ENCODE measurements at places on chromosomes 4 and X.

- DNase-seq: peak; percentile 27
Measured at GRCh38 chr4:22454955-22455354, 60.9 kb downstream of the ADGRA3 start.

- peak; percentile 26 for DNase-seq
Measured at GRCh38 chr4:139794158-139794954, 128.7 kb downstream of the MGST2 start.

GRCh38 chrX:2596045-2596444 lies 95.0 kb upstream of the CD99 start:
- DNase-seq: no peak

GRCh38 chr4:18882468-18882867 lies 860.9 kb upstream of the LCORL start:
- DNase-seq: peak; percentile 78

- DNase-seq: no peak
Measured at GRCh38 chrX:73069365-73070035, 9.8 kb downstream of the PABPC1L2A start.

DNA sequence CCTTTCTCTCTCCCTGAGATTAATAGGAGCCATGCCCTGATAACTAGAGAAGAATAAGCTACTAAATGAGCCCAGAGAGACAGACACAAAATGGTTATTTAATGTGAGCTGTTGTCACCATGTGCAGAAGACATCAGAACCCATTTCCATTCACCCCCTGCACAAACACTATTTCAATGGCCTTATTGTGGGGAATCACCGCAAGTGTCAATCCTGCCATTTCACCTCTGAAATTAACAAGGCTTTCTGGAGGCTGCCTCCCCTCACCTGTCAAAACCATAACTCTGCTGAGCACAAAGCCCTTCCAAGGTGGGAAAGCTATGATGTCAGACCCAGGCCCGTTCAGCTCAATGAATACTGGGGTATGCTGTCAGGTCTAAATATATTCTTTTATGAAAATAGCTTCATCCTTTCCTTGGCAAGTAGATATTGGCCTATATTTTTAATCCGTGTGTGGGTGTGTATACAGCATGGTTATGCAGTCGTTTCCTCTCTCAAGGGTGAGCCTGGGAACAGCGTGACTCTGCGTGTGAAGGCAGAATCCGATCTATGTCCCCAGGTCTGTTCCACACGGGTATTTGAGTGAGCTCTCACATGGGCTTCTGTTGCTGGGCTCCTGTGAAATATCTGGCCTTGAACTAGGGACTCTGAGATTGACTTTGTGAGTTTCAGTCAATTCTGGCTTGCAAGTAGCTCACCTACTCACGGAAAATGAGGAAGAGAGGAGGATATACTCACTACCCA lies 266.3 kb downstream of the FBXW7 start:
- no peak for DNase-seq

DNA sequence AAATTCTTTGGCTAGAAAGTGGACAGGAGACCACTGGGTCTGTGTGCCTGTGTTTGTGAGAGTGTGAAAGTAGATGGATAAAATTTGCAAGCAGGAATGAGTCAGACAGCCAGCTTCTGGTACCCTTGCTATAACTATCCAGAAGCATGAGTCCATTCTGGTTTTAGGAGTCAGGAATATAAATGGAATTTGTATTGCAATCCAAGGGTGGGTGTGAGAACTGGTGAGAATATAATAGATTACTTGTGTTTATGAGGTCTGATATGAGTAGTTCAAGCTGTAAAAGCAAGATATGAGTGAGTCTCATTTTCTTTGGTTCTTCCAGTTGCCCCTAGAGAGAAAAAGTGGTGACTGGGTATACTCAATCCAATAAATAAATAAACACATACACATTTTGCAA lies 212.7 kb upstream of the TAPT1 start:
- DNase-seq: no peak

DNA sequence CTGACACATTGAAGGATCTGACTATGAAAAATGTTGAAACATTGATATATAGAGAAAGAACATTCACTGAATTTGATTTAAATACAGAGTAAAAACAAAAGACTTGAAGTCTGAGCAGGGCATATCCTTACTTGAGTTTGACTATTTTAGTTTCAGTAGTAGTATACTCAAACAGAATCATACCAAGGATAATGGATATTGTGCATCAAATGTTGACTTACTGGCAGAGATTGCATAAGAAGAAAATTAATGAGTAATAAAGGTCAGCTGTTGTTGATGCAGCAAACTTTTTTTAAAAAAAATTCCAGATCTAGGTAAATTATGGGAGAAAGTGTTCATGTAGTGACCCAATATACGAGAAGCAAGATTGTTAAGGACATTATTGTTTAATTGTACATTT lies 94.5 kb upstream of the APOOL start:
- DNase-seq: no peak

GRCh38 chrX:97882306-97882705 lies 998.6 kb downstream of the RPA4 start:
- DNase-seq: no peak

GRCh38 chrX:39988496-39988895 lies 109.3 kb downstream of the BCOR start:
- DNase-seq: no peak

- peak; percentile 62 for DNase-seq
Measured at GRCh38 chrX:123976706-123977316, 15.3 kb downstream of the STAG2 start.

GRCh38 chr4:39305912-39306677 lies 60.1 kb downstream of the RFC1 start:
- DNase-seq: no peak

DNA sequence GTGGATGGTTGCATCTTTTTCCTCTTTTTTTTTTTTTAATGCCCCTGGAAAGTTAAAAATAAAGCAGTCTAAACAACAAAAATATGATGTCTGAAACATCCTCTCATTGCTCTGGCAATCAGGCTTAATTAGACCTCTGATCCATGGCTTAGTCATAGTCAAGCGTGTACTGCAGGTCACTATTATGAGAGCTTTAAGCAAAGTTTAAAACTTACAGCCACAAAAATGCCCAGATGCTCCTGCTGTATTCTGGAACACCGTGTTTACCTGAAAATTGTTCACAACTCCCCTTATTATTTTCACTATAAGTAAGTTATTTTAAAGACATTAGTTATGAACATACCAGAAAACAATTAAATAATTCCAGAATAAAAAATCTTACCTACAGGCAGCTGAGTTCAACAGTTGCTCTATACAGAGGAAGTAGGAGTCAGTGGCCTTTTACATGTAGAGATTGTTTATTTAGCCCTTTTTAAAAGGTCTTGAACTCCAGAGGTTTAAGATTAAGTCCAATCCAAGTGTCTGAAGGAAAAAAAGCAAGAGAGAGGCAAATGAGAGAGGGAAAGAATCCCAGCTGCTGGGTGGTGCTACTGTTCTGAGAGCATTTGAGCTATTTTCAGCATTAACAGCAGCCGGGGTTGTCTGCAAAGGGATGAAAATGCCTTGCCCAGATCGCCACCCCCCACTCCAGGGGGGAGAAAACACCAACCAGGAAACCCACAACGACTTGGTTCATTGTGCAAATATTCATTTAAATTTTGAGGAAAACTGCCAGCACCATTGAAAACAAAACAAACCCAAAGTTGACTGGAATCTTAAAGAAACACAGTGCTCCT lies 36.9 kb downstream of the SORBS2 start:
- DNase-seq: peak; percentile 87

- DNase-seq: no peak
Measured at GRCh38 chr4:7062816-7063215, 5.0 kb downstream of the GRPEL1 start.

DNA sequence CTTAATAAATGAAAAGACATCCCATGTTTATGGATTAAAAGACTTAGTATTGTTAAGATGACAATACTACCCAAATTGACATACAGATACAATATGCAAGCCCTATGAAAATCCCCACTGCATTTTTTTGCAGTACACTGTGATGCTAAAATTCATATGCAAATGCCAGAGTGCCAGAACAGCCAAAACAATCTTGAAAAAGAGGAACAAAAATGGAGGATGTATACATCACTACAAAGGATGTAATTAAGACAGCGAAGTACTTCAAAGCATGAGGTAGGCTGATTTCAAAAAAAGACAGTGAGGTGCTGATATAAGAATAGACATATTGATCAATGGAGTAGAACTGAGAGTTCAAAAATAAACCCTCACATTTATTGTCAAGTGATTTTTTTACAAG lies 47.3 kb downstream of the SATL1 start:
- DNase-seq: no peak

DNA sequence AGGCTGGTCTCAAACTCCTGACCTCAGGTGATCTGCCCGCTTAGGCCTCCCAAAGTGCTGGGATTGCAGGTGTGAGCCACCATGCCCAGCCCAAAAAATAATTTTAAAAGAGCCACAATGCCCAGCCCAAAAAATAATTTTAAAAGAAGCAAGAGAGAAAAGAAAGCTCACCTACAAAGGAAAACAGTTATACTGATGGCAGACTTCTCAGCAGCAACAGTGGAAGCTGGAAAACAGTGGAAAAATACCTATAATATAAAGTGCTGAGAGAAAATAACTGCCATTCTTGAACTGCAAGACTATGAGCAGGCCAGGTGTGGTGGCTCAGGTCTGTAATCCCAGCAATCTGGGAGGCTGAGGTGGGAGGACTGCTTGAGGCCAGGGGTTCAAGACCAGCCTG lies 13.3 kb upstream of the HMGB2 start:
- DNase-seq: no peak

DNA sequence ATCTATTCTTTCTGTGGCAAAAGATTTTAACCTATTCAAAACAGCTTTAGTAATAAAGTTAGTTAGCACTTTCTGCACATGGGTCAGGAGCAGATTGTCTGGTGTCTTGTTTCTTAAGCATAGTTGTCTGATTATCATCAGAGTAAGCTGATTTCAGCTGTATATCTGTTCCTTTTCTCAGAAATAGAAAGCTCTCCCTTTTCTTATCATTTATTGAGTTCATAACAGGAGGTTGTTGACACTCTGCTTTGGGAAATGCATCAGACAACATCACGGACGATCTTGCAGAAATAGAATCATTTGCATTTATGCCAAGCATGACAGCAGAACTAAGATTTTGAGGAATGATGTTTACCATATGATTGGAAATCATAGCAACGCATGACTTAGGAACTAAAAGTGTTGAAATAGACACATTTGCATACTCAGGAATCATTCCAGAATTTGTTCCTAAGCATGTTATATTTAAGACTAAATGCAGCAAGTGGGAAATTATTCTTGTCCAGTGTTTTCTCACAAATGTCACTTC lies 66.7 kb downstream of the RBMX2 start:
- DNase-seq: no peak

GRCh38 chr4:130027973-130028372 lies 932.0 kb downstream of the C4orf33 start:
- DNase-seq: no peak

DNA sequence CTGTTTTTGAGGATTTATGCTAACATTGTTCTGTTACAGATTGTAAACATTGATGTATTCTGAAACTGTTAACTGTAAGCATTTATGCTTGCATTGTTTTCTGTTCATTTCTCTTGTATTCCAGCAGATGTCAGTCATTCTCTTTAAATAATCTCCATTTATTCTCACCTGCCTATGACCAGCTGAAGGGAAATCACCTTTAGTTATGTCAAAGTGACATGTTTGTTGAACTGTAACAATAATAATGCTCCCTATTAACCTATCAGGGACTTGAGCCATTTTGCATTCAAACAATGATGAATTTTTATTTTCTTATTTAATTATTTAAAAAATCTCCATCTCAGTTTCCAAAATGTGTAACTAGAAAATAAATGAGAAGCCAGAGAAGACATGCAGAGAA lies 58.0 kb downstream of the SPCS3 start:
- peak; percentile 52 for DNase-seq

DNA sequence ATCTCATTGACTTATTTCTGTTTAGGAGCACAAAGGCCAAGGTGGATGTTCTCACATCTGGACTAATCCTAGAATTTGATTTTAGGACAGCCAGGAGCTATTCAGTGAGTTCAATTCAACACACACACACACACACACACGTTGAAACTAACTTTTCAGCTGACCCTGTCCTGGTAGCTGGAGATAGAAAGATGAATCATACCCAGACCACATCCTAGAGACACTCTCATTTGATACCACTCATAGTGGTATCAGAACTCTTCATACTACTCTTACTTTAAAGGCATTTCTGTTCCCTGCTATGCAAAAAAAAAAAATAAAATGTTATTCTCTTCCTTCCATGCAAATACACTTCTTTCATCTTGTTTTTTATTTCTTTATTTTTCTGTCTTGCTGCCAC lies 36.7 kb downstream of the KLF8 start:
- no peak for DNase-seq

DNA sequence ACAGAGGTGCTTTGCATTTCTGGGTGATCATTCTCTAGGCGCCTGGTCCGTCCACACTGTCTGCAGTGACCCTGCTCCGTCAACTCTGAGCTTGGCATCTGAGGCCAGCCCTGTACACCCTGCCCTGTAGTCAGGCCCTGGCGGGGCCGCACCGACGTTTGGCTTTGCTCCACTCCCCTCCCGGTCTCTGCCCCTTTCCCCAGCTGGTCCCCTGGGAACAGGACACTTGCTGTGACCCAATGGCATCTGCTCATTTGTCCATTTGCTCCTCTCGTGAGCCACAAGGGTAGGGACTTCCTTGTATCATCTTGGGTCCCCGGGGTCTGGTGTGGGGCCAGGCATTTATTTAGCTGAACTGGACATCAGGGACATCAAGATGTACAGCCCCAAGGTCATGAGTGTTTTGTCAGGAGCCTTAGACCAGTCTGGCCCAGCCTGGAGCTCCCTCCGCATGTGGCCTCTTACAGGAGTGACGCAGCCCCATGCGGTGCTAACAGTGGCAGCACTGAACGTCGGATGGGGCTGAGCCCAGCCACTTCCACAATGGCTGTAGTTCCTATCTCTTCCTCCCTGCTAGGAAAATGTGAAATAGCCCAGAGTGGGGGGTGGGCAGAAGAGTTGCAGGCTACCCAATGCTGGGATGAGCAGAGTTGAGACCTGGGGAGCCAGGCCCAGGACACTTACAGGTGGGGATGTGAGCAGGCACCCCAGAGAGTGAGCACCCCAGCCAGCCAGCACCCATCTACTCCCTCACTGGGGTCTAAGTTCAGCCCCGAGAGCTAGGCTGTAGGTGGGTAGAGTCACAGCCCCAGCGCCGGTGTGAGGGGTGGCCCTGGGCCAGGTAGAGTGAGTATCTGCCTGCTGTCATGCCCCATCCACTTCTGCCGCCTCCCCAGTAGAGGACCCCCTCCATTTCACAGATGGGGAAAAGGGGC lies 2.0 kb upstream of the SH3BP2 start:
- no peak for DNase-seq

GRCh38 chr4:15501941-15502340 lies 32.3 kb downstream of the CC2D2A start:
- no peak for DNase-seq

All from fibroblast of pulmonary artery (primary cell).